ENCODE measurements at places on chromosomes 1 and 21. TPM values are rescaled to one million over a fixed set of nuclear protein-coding genes. Genes with fewer than 3 reads are reported as not detected.

- DNase-seq, result no peak
These were observed 6.7 kb downstream of the TOR1AIP2 start for GRCh38 chr1:179870870-179871269.

DNA sequence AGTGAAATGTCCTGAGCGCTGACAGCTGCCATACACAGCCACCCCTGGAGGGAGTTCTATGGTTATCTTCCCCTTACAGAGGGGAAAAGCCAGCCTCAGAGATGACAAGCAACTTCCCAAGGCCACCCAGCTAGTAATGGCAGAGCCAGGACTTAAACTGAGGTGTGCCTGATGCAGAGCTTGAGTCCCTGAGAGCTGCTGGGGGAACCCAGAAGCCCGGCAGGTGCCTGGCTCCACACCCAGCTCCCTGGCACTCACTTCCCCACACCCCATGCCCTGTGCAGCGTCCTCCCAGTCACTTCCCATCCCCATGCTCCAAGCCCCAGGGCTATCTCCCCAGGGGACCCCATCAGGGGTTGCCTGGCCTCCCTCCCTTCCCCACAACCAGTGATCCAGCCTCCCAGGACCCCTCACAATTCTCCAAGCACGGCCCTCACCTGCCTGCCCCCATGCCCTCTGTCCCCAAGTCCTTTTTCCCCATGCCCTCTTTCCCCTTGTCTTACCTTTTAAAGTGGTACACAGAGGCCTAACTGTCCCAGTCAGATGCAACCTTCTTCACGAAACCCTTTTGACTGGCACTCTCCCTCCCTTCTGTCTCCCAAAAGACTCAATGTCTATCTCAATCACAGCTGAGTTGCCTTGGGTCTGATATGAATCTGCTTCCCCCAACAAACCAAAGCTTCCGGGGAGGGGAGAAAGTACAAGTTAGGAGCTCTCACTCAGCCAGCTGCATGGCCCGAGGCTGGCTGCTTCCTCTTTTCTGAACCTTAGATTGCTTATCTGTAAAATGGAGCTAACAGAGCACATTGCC is 39.8 kb upstream of the LRP8 start:
- no peak for DNase-seq

DNA sequence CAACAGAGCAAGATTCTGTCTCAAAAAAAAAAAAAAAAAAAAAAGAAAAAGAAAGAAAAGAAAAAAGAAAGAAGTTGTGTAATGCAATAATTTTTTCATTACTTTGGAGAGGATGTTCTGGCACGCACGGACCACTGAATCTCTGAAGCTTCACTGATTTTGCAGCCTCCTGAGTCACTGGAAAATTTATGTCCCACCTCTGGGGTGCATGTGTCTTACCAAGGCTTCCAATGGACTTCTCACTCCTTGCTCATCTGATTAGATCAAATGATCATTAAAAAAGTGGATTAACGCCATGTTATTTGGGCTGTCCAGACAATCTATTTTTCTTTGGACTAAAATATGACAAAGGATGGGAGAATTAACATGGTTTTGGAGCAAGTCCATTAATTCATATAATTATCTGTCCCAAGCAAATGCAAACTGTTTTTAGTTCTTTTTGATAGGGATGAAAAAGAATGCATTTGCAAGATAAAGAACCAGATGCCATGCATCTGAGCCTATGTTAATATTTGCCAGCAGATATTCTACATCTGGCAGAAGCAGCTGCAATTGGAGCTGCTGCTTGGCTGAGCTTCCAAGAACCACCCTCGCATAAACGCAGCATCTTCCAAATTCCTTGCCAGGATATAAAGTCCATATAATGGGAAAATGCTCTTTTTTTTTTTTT is 10.1 kb upstream of the MAP1LC3C start:
- DNase-seq, result no peak

DNA sequence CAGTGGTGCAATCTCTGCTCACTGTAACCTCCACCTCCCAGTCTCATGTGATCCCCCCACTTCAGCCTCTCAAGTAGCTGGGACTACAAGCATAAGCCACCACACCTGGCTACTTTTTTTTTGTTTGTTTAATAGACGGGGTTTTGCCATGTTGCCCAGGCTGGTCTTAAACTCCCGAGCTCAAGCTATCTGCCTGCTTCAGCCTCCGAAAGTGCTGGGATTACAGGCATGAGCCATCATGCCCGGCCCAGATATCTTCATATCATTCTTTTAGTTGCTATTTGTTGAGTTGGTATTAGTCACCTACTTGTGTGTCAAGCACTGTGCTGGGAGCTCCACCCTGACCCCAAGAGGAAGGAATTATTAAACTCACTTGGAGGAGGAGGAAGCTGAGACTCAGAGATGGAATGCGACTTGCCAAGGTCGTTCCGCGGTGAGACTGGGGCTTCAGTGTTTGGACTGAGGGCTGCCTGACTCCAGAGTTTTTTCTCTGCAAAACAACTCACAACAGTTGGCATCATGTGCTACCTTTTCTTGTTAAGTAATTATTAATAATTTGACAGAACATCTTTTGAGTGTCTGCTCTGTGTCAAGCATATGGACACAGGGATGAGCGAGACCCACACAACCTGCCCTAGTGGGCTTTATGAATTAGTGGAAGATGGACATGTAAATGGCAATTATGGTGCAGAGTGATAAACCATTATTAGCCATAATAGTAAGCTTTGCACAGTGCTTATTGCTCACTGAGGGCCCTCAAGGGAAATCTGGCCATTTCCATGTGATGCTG is 132.0 kb downstream of the FOXD2 start:
- DNase-seq, result no peak

DNA sequence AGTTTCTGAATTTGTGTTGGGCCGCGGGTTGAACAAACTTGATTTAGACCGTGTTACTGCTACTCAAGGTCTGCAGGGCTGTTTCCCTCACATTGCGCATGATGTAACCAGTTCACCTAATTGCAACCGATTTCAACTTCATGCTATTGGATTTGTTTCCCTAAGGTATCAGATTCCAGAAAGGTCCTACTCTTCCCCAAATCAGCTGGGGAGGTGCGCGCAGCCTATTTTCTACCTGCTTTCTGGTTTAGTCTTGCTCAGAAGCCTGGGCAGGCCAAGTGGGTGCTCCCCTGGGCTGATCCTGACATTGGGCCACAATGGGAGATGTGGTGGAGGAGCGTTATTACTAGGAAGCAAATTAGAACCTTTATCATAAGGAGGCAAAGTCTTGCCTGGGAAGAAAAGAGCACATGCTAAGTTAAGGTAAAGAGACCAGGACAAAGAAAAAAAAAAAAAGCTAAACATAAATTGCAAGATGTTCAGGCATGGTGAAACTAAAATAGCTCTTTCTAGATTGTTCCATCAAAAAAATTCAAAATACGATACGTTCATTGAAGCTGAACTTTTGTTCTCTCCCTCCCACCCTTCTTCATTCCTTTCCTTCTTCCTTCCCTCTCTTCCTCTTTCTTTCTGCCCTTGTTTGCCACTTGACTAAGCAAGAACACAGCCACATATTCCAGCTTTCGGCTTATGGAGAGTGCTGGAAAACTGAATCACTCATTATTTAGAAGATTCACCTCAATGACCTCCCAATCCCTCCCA is 28.8 kb upstream of the TARBP1 start:
- no peak for DNase-seq

DNA sequence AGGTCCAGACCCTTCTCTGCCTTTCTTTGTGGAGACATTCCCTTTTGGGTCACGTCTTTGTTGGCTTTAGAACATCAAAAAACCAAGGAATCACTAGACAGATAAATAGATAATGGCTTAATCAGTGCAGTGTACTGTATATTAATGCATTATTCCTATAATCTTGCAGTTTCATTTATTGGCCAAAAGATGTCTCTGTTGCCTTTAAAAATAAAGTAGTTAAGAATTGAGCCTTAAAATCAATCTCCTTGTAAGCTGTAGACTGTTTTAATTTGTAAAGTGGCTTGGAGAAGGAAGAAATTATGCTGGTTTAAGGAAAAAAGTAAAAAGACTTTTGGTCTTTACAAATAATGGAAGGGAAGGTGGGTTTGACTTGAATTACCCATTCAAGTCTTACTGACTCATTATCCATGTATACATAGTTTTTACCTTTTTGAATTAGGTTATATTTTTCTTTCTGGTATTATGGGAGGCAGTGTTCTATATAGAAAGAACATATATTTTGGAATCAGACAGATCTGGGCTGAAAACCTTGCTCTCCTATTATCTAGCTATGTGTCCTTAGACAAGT is 84.6 kb downstream of the VPS13D start:
- DNase-seq, result no peak

- DNase-seq, result no peak
These were observed 9.9 kb upstream of the TTC22 start for GRCh38 chr1:54811066-54811465.

- DNase-seq, result no peak
These were observed 11.8 kb downstream of the NFASC start for GRCh38 chr1:204882479-204882878.

GRCh38 chr1:158075078-158075477 is 81.6 kb downstream of the KIRREL1 start:
- no peak for DNase-seq

- DNase-seq, result no peak
These were observed 251.1 kb upstream of the ADGRL2 start for GRCh38 chr1:81549588-81550127.

GRCh38 chr1:183061194-183061593 is 38.0 kb downstream of the LAMC1 start:
- no peak for DNase-seq

DNA sequence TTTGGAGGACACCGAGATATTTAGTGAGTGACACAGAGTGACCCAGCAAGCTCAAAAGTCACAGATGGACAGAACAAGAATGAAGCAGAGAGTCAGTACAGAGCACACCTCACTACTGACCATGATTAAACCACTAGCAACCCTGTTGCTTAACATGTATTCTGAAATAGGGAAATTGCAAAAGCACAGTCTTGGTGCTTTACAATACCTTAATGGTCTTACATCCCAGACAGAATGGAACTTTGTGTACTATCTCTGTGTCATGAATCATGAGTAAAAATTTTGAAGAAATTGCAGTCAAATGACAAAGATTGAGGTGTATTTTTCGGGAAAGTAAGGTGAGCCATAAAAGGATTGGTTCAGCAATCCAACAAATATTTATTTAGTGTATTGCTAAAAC is 2.7 kb upstream of the SAMSN1 start:
- no peak for DNase-seq

DNA sequence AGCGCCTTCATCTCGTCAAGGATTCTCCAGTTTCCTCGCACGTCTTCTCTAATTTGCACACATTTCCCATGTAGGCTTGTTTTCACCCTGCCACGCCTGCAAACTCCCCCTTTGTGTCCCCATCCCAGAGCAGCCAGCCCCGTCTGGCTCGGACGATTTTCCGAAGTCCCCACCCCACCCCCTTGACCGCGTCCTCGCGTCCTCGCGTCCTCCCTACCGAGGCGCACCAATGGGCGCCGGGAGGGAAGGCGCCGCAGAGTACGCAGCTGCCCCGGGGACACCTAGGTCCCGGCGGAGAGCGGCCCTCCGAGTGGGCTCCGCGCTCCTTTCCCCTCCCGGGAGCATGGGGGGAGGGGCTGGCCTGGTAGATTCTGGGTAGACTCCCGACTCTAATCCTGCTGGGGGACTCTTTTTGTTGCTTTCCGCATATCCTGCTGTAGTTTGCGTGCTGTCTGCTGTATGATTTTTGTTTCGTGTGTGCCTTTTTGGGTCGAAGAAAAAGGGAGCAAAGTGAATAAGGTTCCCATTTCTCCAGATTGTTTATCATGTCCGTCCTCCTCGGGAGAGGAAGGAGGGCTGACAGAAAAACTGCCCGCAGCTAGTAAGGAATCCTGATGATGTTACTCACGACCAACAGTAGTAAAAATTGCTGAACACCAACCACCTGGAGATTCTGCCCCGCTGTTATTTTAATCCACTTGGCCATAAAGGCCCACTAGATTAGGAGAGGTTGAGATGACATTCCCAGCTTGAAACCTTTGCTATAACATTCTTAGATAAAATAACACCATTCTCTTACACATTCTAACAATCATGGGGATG is 1.5 kb downstream of the CACHD1 start:
- no peak for DNase-seq

GRCh38 chr1:32622806-32623681 is 27.3 kb downstream of the ZBTB8OS start:
- no peak for DNase-seq

DNA sequence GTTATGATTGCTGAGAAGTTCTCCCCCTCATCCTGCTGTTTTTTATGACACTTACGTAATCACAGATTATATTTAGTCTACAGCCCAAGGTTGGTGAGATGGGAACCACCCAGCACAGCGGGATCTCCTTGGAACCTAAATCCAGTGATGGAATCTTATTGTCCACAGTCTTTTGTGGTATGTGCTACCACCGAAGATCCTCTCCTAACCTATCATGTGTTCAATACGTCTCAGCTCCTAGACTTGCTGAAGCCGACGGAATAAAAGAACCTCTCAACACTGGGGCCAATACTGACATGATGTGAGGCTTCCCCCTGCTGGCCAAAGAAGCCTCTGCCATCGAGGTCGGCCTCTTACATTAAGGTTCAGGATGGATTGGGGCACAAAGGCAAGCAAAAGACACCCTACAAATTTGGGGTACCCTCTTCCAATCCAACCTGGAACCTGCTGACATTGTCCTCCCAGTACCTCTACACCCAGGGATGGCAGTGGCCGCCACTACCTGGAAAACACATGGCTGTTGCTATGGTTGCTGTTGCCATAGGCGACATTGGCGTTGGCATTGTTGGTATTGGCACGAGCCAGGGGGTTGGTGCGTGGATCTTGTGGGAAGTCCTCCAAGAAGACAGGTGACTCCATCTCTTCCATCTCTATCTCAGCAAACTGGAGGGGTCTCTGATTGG is 19.4 kb upstream of the KIF21B start:
- peak; percentile 43 for DNase-seq

DNA sequence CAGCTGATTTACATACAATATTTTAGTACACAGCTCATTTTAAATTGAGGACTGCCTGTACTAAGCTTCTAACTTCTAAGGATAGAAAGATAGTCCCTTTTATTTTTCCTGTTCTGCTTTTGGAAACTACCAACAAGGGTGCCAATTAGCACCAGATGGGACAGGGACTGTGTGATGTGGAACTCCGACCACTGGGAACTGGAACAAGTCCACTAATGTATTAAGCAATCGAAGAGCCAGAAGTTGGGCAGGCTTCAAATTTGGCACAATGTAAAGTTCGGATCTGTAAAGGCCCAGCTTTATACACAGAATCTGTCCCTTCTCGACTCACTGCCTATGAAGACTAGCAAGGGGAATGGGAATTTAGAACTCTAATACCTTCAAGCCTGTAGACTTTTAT is 149.3 kb downstream of the ZC3H11B start:
- DNase-seq, result no peak

GRCh38 chr21:42526379-42526727 is 12.7 kb downstream of the SLC37A1 start:
- DNase-seq, result no peak

DNA sequence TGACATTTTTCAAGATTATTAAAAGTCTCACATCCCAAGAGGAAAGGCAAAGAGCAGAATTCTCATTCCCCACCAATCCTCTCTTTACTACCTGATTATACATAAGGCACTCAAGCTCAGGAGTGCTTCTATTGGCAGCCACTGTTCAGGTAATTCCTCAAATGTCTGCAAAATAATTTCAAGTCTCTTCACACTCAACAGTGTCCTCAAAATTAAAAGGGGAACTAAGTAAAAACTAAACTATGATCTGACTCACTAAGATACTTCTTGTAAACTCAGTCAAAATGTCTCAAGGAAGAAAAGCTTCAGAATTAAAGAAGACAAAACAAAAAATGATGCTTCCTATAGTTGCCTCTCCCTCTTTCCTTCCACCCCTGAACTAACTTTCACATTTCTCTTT is 135.6 kb downstream of the GPATCH2 start:
- DNase-seq, result no peak

Gene ZNF362
- 11.3 TPM for total RNA-seq

Gene C1QB
- total RNA-seq, result 908 TPM

Gene CELA3A
- total RNA-seq, result 2.4 TPM

Gene VANGL2
- 1.1 TPM for total RNA-seq

Gene RIPPLY3
- total RNA-seq, result not detected

Gene SAMSN1
- total RNA-seq, result 35.9 TPM

All from omental fat pad (tissue), 4 donors.